ENCODE measurements at places on chromosomes 1 and 21.

DNA sequence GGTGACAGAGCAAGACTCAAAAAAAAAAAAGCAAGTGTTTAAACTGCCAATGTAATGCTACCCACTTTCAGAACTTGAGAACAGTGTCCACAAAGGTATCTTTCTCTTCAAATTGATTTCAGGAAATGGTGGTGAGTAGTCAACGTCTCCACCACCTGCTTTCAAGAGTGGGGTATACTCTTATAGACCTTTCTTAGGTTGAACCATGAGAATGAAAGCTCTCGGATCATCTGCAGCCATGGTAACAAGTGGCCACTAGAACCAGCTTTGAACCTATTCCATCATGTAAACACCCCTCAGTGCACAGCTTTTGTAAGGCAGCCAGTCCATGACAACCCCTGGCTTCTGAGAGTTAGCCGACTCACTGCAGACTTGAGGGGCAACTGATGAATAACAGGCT lies 107.4 kb downstream of the NTPCR start:
- no peak for DNase-seq

DNA sequence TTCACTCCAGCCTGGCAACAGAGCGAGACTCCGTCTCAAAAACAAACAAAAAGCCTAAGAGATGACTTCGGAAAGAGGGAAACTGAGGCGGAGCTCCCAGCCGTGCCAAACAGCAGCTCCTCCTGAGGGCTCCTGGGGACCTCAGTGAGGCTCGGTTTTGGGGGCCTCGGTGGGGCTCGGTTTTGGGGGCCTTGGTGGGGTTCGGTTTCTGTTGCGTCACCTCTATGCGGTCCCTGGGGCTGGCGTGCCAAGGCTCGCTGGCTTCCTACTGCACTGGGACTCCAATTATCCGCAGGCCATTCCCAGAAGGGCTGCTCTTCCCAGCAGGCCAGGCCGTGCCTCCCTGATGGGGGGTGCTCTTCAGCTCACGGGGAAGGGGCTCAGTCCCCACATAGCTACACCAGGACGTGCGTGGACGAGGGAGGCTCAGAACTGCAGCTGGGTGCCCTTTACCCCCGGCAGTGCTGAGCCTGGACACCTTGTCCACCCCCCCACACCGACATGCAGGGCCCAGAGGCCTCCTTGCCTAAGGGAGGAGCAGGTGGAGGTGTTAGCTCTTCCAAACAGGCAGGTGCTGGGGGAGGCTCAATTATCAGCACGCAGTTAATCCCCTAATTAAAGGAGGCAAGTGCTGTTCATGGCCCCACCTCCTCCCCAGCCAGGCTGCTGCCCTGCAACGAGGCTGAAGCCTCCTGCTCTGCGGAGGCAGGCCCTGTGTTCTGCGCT lies 5.1 kb upstream of the C1orf159 start:
- no peak for DNase-seq

- no peak for DNase-seq
Observed at GRCh38 chr1:201517631-201518030, 10.7 kb upstream of the CSRP1 start.

- DNase-seq: no peak
Observed at GRCh38 chr1:13922466-13923110, 222.6 kb downstream of the PRDM2 start.

DNA sequence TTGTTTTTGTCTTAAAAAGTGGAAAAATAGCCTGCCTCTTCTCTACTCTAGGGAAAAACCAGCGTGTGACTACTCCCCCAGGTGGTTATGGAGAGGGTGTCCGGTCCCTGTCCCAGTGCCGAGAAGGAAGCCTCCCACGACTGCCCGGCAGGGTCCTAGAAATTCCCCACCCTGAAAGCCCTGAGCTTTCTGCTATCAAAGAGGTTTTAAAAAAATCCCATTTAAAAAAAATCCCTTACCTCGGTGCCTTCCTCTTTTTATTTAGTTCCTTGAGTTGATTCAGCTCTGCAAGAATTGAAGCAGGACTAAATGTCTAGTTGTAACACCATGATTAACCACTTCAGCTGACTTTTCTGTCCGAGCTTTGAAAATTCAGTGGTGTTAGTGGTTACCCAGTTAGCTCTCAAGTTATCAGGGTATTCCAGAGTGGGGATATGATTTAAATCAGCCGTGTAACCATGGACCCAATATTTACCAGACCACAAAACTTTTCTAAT lies 35.0 kb upstream of the TDRD10 start:
- no peak for DNase-seq
